ENCODE measurements at places on chromosomes 13 and 19.

DNA sequence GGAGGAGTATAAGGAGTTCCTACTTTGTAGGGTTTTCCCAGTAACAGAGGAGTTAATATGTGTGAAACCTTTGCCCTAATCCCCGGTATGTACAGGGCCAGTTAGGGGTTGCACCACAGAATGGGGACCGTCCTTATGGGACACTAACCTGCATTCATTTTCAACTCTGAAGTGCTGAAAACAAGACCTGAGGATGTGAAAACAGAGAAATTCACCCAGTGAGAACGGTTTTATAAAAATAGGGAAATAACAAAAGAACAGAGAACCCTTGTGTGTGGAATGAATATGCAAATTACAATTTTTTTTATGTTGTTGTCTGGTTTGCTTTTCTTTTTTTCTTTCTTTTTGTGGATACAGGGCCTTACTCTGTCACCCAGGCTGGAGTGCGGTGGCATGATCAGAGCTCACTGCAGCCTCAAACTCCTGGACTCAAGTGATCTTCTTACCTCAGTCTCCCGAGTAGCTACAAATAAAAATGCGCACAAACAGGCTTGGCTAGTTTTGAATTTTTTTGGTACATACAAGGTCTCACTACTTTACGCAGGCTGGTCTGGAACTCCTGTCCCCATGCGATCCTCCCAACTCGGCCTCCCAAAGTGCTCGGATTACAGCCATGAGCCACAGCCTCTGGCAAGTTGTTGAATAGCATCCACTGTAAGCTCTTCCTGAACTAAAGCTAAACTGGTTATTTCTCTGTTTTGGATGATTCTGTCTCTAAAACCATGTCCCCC, 10.6 kb downstream of the CLC start:
- no peak for DNase-seq

DNA sequence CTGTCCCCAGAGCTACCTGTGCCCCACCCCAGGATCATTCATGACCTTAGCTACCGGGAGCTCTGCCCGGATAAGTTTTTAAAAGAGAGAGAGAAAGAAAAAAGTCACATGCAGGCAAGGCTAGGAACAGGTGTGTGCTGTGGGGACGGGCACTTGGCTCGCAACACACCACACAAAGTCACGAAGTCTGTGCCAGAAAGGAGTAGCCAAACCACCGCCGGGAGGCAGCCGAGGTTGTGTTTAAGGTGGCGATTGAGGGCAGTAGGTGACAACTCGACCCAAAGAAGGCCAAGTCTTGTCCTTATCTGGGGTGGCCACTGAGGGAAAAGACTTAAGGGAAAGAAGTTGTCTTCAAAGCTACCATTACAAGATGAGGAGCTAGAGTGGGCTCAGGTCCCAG, 4.6 kb upstream of the TSHZ3 start:
- no peak for DNase-seq

DNA sequence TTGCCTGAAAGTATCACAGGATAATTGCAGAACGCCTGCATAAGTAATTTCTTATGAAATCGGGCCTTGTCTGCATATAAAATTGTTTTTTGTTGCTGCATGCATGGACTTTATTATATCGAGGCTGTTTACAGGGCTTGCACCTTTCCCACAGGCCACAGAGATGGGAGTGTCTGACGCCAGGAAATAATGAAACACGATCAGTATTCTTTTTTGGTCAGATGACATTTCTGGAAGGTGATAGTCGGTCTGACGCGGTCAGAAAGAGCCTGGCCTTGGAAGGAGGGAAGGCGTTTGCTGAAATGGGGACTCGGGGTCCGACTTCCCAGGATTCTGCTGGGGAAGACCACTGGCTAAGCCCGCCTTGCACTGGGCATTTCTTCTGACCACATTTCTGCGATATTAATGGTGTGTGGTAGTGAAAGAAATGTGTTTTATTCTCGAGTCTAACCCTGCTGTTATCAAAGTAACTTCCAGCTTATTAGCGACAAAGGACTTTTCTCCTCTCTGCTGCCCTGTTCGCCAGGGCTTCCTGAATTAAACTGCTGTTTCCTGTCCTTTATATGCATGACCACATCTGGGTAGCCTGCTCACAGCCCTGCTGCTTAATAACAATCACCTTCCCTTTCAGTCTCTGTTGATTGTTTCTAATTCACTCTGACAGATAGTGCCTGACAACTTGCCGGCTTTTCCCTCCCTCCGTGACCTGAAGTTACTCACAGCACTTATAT, 11.6 kb upstream of the ZNF536 start:
- no peak for DNase-seq

- DNase-seq = no peak
These were observed 226.7 kb downstream of the RFC3 start for GRCh38 chr13:34044660-34045080.

DNA sequence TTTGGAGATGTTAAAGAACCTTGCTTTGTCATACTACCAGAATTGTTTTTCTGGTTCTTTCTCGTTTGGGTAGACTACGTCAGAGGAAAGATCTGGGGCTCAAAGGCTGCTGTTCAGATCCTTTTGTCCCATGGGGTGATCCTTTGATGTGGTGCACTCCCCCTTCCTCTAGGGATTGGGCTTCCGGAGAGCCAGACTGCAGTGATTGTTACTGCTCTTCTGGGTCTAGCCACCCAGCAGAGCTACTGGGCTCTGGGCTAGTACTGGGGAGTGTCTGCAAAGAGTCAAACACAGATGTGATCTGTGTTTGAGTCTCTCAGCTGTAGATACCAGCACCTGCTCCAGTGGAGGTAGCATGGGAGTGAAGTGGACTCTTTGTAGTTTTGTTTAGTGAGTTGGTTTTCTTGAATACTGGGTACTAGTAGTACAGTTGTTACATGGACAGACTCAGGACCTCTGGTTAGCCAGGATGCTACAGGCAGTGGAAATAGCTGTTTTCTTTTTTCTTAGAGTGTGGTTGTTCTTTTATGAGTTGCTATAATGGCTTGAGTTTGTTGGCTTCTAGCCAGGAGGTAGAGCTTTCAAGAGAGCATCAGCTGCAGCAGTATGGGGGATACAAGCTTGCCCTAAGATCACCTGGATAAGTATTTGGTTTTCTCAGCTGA, 34.4 kb downstream of the DNAJC15 start:
- no peak for DNase-seq

DNA sequence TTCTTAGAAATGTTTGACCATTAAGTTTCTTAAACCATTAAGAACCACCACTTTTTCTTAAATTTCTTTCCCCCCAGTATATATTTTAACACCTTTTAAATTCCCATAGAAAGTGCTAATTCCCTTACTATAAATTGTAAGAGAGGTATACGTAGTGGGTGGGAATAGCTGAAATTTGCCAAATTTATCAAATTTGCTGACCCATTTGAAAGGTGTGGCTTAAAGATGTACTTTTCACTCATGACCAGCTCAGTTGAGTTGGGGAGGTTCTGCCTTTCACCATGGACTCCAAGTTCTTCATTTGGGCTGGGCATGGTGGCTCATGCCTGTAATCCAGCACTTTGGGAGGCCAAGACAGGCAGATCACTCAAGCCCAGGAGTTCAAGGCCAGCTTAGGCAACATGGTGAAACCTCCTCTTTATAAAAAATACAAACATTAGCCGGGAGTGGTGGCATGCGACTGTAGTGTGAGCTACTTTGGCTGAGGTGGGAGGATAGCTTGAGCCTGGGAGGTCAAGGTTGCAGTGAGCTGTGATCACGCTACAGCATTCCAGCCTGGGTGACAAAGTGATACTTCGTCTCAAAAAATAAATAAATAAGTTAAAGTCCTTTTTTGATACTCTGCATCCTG, 133.2 kb downstream of the MRPL57 start:
- no peak for DNase-seq

DNA sequence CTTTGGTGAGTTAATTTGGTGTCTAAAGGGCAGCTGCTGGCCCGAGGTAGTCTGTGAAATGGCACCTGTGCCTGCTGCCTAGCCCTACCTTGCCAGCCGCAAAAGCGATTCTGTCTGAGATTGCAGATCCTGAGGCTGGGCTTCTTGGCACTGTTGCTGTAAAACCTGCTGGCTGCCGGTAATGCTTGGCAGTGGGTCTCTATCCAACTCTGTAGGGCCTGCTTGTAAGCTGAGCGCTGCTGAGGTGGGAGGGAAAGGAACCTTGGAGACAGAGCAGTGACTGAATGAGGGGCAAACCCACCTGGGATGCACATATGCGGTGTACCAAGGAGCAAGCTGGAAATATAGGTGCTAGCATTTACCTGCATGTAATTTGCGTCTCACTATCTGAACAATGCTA, 11.7 kb downstream of the LCP1 start:
- no peak for DNase-seq

GRCh38 chr13:46893798-46894560, 2.9 kb downstream of the HTR2A start:
- DNase-seq = peak; percentile 38

- no peak for DNase-seq
These were observed 767.9 kb downstream of the PCDH9 start for GRCh38 chr13:66462187-66462586.

DNA sequence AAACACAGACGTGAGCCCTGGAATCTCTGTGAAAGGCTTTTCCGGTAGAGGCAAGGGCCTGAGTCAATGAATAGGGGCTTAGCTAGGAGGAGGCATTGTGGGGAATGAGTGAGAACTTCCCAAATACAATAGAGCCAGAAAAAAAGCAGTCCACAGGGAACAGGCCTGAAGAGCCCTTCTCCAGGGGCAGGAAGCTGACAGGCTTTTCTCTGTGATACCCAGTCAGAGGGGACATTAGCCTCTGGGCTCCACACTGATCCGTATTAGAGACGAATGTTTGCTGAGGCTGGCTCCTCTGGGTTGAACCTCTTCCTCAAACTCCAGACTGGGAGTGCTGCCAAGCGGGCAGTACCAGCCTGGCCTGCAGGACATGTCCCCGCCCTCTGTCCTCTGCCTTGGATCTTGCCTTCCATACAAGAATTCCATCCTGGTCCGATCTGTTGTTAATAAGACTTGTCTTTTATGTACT, 2.3 kb downstream of the DHRS12 start:
- DNase-seq = no peak

GRCh38 chr13:65347420-65348030, 1882.6 kb downstream of the PCDH9 start:
- no peak for DNase-seq

DNA sequence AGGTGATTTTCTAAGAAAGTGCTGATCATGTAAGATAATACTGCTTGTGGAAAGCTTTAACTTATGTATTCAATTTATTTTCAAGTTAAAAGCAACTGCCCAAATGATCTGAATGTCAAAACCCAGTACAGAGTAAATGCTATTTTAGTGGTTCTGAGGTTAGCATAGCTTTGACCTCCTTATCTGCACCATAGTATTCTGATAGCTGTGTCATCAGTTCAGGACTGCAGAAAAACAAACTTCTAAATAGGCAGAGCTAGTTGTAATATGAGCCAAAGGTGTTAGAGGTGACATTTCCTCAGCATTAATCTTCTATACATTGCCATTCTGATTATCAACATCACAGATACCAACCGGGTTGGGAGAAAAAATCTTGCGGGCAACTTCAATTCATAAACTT, 758.7 kb downstream of the SLITRK5 start:
- DNase-seq = no peak

DNA sequence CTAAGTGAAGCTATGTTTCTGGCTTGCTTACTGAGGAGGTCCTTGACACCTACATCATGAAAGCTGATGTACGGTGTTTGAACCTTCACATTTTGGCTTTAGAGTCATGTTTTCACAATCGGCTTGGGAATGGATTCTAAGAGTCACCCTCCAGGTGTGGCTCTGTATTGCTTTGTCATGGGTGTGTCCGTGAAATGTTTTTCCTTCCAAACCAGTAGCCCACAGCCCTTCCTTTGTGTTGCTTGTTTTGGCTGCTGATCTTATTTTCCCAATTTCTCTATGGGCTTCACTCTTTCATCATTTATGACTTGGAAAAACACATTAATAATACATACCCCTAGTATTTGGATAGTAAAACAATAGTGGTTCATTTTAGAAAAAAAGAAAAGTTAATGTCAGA, 240.6 kb downstream of the GGACT start:
- no peak for DNase-seq

GRCh38 chr19:45440259-45440638, 16.5 kb upstream of the ERCC1 start:
- DNase-seq = no peak

GRCh38 chr19:33381101-33381500, 7.6 kb downstream of the CEBPG start:
- no peak for DNase-seq

- no peak for DNase-seq
These were observed 20.2 kb downstream of the C19orf44 start for GRCh38 chr19:16516381-16516780.

DNA sequence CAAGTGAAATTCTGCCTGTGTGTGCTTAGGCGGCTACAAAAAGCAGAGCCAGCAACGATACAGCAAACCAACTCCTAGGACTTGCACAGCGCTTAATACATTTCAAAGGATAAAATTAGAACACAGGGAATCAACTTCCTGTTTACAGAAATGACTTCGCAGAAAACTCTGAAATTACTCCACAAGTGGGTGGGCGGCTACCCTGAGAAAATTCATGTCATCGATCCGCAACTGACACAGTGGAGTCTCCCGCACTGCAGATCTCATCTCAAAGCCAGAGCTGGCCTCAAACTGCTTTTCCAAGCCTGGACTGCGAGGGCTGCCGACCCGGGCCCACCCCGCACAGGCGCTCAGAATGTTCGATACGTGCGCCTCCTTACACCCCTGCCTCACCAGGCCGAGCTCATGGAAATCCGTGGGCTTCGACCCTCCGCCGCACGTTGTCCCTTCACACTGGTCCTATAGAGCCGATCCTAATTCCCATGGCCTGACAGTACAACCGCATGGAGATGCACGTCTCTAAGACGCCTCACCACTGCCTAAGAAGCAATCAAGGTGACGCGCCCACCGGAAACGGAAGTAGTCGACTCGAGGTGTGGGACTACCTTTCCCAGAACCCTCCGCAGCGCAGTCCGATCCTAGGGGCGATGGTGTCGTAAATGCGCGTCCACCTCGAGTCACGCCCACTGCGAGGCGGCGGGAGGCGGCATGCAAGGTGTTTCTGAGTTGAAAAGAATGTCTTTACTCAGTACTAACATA, at the start of gene ZNF229:
TSS of gene ZNF229 (minus strand) at position 557 of the 759 bp plus-strand sequence. CDS start 5,625 bp downstream, outside the sequence.
- peak; percentile 48 for DNase-seq

- no peak for DNase-seq
These were observed 6.8 kb upstream of the KBTBD6 start for GRCh38 chr13:41139296-41139966.

DNA sequence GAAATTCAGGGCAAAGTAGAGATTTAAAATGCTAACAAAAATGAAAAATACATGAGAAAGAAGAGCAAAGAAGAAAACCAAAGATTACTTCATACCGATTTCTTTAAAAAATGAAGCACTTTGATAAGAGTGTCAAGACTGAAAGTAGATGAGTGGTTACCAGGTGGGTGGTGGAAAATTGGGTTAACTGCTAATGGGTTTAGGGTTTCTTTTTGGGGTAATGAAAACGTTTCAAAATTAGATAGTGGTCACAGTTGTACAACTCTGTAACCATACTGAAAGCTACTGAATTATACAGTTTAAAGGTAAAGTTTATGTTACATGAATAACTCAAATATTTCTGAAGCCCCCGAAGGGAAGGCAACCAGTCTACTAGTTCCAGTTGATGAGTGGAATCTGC, 179.4 kb downstream of the NDFIP2 start:
- DNase-seq = no peak

DNA sequence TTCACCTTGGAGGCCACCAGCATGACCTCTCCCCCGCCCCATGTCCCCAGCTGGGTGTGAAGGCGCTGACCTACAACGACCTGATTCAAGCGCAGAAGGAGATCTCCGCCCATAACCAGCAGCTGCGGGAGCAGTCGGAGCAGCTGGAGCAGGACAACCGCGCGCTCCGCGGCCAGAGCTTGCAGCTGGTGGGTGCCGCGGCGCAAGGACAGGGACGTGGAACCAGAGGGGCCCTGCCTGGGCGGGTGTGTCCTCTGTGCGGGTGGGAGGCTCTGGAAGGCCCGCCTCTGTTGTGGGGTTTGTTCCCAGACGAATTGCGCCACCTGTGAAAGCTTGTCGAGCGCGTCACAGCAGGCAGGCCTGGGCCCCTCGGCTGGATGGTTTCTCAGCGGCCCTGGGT, 22.3 kb downstream of the PLEKHJ1 start:
- no peak for DNase-seq

Measured in activated CD4-positive, alpha-beta T cell treated with anti-CD3 and anti-CD28 coated beads, Interleukin-2, amount 50 U/mL, for 4 hours (primary cell).